ENCODE measurements at places on chromosomes 7 and 10.
A peak's percentile ranks its signal among the peaks of the same experiment; 100 is the strongest.

GRCh38 chr10:128461991-128462390 lies 335.8 kb upstream of the MKI67 start:
- no peak for DNase-seq

DNA sequence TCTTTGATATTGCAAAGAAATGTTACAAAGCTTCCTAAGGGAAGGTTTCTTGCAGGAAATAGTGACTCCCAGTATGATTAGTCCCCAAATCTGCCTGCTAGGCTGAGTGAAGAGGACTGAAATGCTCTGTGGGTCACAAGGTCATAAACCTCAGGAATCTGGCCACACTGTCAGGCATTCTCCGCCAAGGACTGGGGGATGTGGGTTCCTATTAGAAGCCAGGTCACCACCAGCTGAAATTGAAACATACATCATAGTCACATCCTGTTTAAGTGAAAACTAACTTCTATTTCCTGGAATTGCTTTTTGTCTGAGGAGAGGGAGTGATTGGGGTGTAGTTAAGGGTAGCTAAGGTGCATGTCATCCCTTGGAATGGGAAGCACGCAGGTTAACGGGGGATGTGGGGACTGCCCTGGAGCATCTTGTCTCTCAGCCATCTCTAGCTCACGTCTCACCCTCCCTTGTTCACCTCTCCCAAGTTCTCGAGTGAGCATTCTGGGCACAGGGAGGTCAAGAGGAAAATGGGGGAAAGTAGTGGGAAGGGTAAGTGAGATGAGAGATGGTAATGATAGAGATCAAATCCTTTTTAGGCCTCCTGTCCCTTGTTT lies 12.0 kb upstream of the GSAP start:
- DNase-seq, result peak; percentile 72

- no peak for DNase-seq
These were observed 41.9 kb downstream of the C10orf120 start for GRCh38 chr10:122657729-122658128.

GRCh38 chr7:151519765-151520418 lies at the start of gene RHEB:
Gene RHEB (minus strand): TSS chr7:151519895. CDS start chr7:151519511, 384 bp downstream.
- DNase-seq, result peak; percentile 100

- no peak for DNase-seq
These were observed 4.6 kb downstream of the ST7 start for GRCh38 chr7:116957874-116958273.

DNA sequence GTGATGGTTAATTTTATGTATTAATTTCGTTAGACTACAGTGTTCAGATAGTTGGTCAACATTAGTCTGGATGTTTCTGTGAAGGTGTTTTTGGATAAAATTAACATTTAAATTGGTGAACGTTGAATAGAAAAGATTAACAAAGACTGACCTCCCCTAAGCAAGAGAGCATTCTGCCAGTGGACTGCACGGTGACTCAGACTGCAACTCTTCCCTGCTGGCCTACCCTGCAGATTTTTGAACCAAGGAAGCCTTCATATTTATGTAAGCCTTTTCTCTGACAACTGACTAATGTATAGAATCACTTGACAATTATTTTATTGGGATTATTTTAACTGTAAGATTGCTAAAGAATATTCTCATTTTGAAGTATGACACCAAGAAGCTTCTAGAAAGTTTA lies 7.9 kb upstream of the ZNF248 start:
- DNase-seq, result no peak

GRCh38 chr7:87216701-87217508 lies 2.6 kb downstream of the TMEM243 start:
- no peak for DNase-seq

DNA sequence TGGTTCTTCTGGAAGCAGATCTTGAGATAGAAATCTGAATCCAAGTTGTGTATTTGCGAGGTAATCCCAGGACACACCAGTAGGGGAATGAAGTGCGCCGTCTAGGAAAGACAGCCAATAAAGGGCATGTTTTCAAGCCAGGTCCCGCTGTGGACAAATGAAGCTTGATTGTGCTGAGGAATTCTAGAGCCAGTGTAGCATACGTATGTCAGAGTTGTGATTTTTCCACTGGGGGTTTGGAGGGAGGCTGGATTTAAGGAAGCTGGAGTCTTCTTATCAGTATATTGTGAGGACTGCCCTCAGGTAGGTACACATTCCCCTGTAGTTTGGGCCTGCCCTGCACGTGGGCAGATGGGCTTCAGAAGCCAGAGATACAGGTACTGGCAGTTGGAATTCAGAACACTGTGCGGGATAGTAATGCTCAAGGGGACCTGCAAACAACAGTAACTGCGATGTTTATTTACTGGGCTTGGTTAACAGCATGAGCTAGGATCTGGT lies 50.9 kb downstream of the GALNT11 start:
- peak; percentile 47 for DNase-seq

GRCh38 chr7:139646566-139646965 lies 123.1 kb downstream of the CLEC2L start:
- no peak for DNase-seq

- DNase-seq, result peak; percentile 16
These were observed 67.3 kb upstream of the NPY start for GRCh38 chr7:24216576-24217125.

DNA sequence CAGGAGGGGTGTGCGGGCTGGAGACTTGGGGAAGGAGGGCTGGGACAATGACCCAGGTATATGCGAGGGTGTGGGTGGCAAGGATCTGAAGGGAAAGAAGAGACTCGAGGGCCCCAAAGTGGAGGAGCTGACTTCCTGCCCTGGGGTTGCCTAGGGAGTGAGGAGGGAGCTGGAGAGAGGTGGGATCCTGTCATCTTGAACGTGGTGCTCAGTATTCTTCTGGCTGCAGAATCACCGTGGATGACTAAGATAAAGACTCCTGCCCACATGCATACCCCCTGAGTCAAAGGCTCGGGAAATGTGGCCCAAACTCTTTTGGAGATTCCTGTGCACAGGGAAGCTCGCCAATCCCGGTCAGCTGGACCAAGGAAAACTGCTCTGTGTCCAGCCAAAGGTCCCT lies 31.2 kb downstream of the COL17A1 start:
- DNase-seq, result no peak

DNA sequence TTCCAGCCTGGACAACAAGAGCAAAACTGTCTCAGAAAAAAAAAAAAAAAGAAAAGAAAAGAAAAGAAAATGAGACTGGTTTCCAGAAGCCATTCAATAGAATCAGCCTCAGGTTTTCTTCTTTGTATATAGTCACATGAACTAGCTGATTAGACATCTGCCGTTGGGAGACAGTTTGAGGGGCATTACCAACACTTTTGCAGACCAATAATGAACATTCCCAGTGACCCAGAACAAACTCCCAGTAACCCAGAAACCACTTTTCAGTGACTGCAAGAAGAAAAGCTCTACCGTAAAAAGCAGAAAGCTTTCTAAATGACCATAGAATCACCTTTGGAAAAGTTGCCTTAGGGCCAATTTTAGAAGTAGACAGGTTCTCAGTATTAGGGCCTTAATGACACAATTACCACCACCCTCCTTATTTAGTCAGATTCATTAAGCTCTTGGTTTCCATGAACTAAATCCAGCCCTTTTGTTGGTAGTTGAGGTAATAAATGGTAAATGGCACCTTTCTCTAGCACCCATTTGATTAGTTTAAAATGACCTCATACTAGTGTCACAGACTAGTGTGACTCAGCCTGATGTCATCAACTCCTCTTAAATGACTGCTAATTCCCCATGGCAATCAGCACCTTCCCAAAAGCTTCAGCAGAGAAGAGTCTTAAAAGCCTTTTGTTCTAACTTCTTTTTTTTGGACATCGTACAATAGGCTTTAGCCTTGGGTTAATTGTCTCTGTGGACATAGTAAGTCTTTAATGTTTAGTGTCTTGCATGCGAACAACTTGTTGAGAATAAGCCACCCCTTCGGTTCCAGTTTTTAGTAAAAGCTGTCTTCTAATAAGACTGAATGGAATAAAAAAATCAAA lies 33.6 kb upstream of the XRCC2 start:
- no peak for DNase-seq

Measured in choroid plexus epithelial cell (primary cell).